GM04503 (cell line): ENCODE measurements at places on chromosomes 4 and X.

DNA sequence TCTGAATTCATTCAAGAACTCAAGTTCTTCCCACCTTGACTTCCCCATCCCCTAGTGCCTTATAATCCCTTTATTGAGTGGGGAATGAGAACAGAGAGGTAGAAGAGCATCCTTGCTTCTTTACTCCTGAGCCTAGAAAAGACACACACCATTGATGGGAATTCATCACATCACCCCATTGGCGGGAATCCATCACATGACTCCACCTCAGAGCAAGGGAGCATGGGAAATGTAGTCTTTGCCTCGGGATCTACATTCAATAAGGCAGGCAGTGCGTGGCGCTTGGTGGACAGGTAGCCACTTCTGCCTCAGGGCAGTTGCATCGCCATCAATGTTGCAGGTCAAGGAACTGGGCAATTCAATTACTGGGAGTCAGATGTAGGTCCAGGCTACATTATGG, 50.7 kb downstream of the MXRA5 start:
- no peak for DNase-seq

DNA sequence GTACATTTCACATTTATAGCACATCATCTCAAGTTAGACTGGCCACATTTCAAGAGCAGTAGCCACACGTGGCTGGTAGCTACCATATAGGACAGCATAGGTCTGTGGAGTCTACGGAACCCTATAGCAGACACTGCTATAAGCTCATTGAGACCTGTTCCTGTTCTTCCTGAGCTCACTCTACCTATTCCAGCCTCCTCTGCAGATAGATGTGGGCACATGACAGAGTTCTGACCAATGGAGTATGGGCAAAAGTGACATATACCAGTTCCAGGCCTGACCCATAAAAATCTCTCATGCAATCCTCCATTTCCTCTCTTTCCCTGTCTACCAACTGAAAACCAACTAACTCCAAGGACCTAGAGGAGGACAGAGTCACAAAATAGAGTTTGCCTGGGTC, 3.5 kb upstream of the HDAC6 start:
- no peak for DNase-seq

- DNase-seq: no peak
These were observed 209.9 kb upstream of the ETNPPL start for GRCh38 chr4:108972613-108973283.

GRCh38 chr4:140112576-140112975, 41.4 kb downstream of the MAML3 start:
- DNase-seq: no peak

DNA sequence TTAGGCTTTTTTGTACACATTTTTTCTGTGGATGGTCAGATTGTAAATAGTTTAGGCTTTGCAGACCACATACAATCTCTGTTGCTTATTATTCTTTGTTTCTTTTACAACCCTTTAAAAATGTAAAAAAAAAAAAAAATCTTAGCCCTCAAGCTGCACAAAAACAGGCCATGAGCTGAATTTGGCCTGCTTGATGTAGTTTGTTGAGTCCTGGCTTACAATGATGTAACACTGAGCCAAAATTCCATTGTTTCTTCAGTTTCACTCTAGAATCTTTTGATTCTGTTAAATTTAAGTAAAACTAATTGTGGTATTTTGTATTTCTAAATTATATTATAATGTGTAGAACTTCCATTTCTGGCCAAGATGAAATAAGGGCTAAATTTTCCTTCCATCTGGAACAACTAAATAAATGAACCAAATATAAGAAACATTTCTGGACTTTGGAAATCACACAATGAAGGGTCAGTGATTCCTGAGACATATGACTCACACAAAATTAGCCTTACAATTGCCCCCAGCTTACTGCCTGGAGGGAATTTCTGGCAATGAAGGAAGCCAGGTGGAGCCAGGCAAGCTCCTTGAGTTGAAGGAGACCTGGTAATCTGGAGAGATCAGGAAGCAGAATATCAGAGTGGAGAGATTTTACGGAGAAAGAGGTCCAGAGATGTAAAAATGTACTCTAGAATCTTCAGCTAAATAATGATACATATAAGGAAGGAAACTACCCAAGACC, 29.8 kb downstream of the IQCM start:
- peak; percentile 45 for DNase-seq

DNA sequence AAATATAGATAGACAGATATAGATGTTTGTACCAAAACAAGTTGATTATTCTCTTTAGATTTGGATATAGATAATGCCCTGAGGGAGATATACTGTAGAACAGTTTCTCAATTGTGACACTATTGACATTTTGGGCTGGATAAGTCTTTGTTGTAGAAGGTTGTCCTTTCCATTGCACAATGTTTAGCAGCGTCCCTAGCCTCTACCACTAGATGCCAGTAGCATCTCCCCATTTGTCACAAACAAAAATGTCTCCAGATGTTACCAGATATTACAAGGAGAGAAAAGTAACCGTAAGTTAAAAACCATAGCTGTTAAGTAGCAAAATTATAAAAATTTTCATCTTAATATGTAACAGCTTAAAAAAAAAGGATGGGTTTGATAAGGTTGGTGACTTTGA, 2595.3 kb downstream of the ARAP2 start:
- peak; percentile 11 for DNase-seq

DNA sequence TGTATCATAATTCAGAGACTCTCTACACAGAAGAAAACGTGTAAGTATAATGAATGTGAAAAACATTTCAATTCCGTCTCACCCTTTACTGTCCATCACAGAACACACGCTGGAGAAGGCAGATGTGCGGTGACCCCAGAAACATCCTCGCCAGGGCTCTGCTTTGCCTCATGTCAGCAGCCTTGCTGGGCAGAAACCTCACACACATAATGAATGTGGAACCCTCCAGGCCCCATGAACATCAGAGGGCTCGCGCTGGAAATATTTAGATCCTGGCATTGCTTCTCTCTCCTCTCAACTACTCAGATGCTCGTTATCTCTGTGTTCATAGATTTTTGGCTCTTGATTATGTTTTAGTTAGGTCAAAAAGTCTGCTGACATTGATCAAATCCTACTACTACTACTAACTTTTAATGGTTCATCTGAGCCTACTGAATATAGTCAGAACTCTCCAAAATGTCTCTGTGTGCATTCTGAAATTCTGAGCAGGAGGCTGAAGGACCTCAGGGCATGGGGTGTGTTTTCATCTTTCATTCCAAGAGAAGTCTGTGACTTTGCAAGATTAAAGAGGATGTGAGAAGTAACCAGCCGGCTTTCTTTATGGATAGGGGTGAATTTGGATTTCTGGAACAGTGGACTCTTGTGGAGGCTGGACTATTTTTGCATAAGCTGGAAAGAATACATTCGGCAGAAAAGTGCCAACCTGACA, 27.0 kb downstream of the SMIM43 start:
- DNase-seq: no peak

DNA sequence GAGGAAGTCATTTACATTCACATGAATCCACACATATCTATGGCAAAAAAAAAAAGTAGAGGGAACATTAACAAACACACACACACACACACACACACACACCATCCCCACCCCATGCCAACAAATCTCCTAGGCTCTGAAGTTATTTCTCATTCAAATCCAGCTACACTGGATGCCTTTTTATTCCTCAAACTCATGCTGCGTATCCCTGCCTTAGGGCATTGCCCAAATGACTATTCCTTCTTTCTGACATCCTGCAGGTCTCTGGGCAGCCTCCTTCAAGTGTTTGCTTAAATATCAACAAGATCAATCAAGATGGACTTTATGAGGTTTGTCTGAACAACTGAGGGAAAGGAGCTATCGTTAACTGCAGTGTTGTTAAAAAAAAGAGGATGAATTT, 106.5 kb upstream of the FAM9A start:
- DNase-seq: no peak

- peak; percentile 67 for DNase-seq
These were observed 420.3 kb downstream of the FAT4 start for GRCh38 chr4:125735102-125735501.

DNA sequence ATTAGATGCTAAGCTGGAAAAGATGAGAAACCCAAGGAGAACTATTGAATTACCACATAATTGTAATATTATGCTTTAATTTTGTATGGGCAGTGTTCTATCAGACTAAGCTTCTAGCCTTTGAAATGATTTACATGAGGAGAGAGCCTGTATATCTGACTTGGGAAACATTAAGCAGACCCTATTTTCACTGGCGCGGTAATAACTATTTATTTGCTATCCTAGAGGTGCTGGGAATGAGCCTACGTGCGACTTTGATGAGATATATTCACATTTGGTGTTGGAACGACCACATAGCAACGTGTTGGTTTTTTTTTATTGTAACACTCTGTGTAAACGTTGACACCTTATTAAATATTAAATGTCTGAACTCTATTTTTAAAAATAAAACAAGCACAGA, 80.5 kb downstream of the CLCN4 start:
- DNase-seq: no peak

DNA sequence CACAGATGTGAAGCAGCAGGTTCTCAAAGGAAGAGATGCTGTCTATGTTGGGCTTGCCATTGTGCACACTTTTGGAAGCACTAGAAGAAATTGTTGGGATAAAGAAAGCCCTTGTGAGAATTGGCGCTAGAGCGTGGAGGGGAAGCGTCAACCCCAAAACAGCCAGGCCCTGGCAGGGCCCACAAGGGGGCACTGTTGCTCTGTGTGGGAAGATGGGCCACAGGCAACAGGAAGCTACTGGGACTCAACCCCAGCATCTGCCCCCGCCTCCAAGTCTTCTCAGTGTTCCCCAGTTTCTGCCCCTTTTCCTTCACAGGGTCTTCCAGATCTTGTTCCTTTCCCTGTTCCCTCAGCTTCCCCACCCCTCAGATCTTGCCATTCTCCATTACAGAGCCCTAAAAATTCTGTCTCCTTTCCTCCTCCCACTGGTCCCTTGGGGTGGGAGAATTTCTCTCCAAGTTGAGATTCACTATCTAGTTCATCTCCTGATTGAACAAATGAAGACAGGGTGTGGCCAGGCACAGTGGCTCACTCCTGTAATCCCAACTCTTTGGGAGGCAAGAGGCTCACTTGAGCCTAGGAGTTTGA, 85.5 kb downstream of the STARD8 start:
- no peak for DNase-seq

- no peak for DNase-seq
These were observed 6.6 kb downstream of the NKX1-1 start for GRCh38 chr4:1399508-1400190.

GRCh38 chr4:103774326-103774825, 54.6 kb upstream of the TACR3 start:
- DNase-seq: no peak

GRCh38 chr4:86848732-86849619, at the start of gene SLC10A6:
SLC10A6 (minus strand) TSS chr4:86849384; CDS start chr4:86849115, 269 bp downstream.
- DNase-seq: no peak

- DNase-seq: no peak
These were observed 181.2 kb downstream of the RAPGEF2 start for GRCh38 chr4:159284113-159284512.

- no peak for DNase-seq
These were observed 98.6 kb upstream of the LRPAP1 start for GRCh38 chr4:3630598-3631543.

- DNase-seq: no peak
These were observed 82.1 kb upstream of the PAK3 start for GRCh38 chrX:111013778-111014455.

DNA sequence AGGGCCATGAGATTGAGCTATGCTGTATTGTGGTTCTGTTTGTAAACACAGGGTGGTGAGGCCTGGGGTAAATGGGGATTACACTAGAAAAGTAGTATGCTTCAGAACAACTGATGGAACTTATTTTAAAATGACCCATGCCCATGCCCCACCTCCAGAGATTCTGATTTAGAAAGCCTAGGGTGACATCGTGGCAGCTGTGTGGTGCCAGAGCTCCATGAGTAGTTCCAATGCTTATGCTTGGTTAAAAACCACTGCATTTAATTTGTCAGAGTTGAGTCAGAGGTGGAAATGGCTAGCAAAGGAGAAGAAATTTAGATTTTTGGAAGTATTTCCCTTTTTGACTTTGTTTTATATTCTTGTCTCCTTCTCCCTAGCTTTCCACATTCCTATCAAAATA, 63.4 kb upstream of the PDE5A start:
- peak; percentile 17 for DNase-seq

- DNase-seq: no peak
These were observed 21.8 kb downstream of the IL1RAPL1 start for GRCh38 chrX:28609003-28609402.

GRCh38 chr4:104750008-104750407, 255.3 kb upstream of the CXXC4 start:
- DNase-seq: no peak

DNA sequence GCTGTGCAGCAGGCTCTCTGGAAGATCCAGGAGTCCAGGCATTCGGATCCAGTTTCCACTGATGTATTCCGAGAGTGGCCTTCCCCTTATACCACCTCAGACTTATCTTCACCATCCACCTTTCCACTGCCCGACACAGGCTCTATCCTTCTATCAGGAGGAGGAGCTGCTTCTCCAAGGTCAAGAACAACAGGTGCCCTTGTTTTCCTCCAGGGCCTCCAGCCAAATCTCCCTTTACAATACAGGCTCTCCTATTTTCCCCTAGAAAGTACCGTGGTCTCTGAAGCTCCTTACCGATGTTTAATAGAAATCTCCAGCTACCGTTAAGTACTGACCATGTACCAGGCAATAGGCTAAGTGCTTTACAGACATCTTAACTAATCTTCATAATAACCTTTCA, 61.3 kb downstream of the AFAP1 start:
- no peak for DNase-seq

DNA sequence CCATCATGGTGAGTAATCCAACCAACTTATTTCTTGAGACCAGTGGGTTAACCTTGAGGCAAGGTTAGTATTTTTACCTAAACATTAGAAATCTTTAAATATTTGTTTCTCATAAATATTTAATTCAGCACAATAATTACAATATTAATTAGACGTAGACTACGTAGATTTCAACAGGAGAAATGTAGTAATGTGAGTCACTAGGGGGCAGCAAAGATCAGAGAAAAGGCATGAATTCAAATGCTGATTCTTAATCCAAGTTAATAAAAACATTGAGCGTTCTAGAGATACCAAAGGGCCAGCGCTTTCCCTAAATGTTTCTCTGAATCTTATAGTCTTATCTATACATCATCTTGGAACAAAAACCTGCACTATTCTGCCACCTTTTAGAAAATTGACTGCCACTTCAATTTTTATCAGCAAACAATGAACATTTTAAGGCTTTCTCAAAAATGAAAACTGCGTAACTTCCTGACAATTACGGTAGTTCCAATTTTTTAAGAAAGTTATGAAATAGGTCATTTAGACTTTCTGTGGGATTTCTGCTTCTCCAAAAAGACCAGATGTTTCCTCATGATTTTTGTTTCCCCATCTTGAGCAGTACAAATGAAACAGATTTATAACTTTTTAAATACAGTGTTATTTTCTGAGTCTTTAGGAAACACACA, 180.7 kb downstream of the GASK1B start:
- no peak for DNase-seq

GRCh38 chr4:6134612-6135220, 65.6 kb downstream of the JAKMIP1 start:
- DNase-seq: no peak

DNA sequence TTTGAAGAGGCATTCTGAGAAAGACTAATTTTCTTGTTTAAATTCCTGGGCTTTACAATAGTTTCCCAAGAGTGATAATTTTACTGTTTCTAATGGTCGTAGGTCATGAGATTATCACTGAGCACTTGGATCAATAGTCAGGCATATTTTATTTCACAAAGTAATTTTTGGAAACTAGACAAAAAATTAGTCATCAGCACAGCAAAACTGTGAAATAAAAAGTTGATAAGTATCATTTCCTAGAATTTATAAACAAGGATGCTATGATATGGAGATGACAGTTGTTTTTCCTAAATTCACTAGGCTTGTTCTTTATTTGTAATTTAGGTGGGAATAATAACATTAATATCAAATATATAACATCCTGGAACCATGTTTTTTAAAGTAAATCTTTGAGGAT, 33.0 kb downstream of the SULT1B1 start:
- DNase-seq: no peak

- no peak for DNase-seq
These were observed 279.0 kb upstream of the GK2 start for GRCh38 chr4:79687006-79687405.
